ENCODE measurements at places on chromosomes 7 and 10.

DNA sequence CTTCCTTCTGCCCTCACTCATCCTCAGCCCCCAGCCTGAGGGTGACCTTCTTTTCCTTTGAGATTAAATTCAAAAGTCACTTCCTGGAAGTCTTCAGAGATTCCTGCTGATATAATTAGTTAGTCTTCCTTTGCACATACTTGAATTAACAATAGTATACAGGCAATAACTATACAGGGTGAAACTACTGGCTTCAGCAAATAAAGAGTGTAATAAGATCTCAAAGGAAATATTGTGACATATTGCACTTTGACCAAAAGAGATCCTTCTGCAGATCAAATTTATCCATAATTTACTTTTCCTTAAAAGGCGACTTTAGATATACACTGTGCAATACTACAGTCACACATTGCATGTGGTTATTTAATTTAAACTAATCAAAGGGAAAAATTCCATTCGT lies 123.8 kb downstream of the SEMA3A start:
- DNase-seq, result no peak

GRCh38 chr10:87661861-87662785 lies 2.4 kb downstream of the PAPSS2 start:
- no peak for DNase-seq

DNA sequence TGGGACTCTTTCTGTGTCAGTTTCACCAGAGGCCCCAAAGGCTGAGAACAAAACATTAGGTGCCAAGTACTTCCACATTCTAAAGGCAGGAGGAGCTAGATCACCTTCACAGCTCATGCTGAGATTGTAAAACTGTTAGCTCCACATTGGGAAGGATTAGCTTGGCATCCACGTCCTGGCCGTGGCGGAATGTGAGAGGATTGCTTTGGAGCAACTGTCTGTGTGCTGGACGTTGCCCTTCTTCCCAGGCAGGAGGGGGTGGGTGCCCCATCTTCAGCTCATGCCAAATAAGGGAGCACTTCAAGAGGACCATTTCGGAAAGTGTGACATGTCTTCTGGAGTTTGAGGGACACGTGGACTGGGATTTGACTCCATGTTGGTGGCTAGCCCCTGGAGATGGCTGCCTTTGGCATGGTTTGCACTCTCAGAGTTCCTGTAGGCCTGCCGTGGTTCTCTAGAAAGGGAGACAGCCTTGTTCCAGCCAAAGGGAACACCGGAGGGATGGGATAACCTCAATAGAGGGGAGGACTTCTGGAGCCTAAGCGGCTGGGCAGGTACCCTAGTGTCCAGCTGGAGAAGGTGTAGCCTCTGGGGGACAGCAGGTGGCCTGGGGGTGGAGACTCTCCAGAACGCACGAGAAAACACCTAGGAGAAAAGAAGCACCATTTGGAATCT lies 19.9 kb upstream of the FMC1 start:
- DNase-seq, result no peak

- no peak for DNase-seq
Measured at GRCh38 chr7:55085511-55086412, 66.9 kb downstream of the EGFR start.

GRCh38 chr10:132962623-132963429 lies 20.5 kb upstream of the CFAP46 start:
- DNase-seq, result no peak

- DNase-seq, result no peak
Measured at GRCh38 chr10:31952066-31952465, 23.4 kb upstream of the ARHGAP12 start.

- DNase-seq, result no peak
Measured at GRCh38 chr10:108036265-108036664, 871.8 kb upstream of the SORCS1 start.

- DNase-seq, result no peak
Measured at GRCh38 chr10:234708-235406, 99.6 kb downstream of the ZMYND11 start.

- no peak for DNase-seq
Measured at GRCh38 chr7:32453341-32454011, 36.7 kb downstream of the LSM5 start.

DNA sequence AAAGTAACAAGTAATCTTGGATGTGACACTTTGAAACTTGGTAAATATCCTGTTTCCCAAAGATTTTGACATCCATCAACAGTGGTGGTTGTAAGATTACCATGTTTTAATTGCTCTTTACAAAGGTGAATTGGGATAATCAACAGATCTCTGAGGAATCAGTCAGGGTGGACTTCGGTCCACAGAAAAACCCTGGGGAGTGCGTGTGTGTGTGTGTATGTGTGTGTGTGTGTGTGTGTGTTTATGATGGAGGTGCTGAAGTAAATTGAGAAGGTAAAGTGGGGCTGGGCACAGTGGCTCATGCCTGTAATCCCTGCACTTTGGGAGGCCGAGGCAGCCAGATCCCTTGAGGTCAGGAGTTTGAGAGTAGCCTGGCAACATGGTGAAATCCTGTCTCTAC lies 12.0 kb upstream of the AUTS2 start:
- no peak for DNase-seq

GRCh38 chr10:13970236-13970956 lies 360.3 kb downstream of the FRMD4A start:
- no peak for DNase-seq

DNA sequence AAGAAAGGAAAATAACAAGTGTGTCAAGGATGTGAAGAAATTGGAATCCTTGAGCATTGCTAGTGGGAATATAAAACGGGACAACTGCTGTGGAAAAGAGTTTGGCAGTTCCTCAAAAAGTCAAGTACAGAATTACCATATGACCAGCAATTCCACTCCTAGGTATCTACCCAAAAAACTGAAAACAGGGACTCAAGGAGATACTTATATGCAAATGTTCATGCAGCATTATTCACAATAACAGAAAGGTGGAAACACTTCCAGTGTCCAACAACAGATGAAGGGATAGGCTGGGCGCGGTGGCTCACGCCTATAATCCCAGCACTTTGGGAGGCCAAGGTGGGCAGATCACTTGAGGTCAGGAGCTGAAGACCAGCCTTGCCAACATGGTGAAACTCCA lies 33.5 kb downstream of the HSPA12A start:
- no peak for DNase-seq

DNA sequence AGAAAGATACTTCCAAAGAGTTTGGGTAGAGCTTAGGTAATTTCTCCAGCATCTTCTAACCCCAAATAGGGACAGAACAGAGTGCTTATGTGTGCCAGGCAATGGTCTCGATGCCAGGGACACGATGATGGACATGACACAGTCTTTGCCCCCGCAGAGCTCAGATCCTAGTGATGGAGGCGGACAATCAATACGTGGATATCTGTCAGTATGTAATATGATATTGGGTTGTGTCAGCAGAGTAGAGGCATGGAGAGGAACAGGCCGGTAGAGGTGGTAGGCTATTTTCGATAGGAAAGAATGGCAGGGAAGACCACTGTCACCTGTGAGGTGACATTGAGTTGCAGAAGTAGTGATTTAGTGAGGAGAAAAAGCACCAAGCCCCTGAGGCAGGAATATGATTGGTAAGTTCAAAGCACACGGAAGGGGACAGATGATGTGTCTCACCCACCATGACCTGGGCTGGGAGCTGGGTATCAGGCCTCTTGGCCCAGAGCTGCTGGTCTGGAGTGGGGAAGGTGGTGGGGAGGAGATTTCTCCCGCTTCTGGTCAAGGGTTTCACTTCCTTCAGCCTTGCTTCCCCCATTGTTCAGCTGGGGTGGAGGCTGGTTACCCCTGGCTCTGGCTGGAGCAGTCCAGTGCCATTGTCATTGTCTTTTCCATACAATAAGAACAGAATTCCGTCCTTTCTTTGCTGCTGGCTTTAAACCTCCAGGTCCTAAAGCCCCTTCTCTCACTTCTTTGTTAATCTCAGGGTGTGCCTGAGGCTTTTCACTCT lies 36.0 kb upstream of the SRGN start:
- no peak for DNase-seq

- DNase-seq, result no peak
Measured at GRCh38 chr10:129914153-129914855, 49.8 kb downstream of the EBF3 start.

- no peak for DNase-seq
Measured at GRCh38 chr10:35215107-35215506, 88.5 kb downstream of the CREM start.

GRCh38 chr10:5557040-5557721 lies 32.4 kb downstream of the CALML3 start:
- no peak for DNase-seq

DNA sequence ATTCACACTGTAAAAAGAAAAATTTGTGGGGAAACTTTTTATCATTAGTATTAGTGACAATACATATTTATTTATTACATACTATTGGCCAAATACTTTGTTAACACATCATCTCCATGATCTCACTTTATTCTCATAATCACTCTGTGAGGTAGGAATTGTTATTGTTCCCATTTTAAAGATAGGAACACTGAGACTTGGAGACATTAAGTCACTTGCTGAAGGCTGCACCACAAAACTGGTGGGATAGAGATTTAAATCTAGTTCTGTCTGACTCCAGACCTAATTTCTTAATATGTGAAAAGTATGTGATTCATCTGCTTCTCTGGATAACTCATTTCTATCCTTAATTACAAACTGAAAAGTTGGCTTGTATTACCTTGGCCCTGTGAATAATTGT lies 8.2 kb downstream of the PPP1R3C start:
- no peak for DNase-seq

DNA sequence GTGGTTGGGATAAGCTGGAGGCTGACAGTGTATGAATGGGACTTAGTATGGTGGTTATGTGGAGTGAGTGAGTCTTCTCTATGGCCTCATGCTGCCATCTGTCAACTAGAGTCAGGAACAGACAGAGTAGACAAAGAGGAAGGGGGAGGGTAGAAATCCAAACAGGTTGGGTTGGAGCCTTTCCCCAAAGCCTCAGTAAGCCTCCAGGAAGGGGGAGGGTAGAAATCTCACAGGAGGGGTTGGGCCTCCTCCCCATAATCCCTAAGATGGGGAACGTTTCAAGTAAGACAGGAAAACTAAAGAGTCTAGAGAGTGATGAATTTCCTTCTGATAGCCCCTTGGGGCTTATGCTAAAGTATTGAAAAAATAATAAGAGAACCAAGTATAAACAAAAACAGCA lies 2.0 kb upstream of the AKR1B15 start:
- DNase-seq, result no peak

GRCh38 chr10:16699435-16700057 lies 117.7 kb downstream of the RSU1 start:
- DNase-seq, result no peak

GRCh38 chr7:146423446-146423845 lies 306.8 kb downstream of the CNTNAP2 start:
- no peak for DNase-seq

DNA sequence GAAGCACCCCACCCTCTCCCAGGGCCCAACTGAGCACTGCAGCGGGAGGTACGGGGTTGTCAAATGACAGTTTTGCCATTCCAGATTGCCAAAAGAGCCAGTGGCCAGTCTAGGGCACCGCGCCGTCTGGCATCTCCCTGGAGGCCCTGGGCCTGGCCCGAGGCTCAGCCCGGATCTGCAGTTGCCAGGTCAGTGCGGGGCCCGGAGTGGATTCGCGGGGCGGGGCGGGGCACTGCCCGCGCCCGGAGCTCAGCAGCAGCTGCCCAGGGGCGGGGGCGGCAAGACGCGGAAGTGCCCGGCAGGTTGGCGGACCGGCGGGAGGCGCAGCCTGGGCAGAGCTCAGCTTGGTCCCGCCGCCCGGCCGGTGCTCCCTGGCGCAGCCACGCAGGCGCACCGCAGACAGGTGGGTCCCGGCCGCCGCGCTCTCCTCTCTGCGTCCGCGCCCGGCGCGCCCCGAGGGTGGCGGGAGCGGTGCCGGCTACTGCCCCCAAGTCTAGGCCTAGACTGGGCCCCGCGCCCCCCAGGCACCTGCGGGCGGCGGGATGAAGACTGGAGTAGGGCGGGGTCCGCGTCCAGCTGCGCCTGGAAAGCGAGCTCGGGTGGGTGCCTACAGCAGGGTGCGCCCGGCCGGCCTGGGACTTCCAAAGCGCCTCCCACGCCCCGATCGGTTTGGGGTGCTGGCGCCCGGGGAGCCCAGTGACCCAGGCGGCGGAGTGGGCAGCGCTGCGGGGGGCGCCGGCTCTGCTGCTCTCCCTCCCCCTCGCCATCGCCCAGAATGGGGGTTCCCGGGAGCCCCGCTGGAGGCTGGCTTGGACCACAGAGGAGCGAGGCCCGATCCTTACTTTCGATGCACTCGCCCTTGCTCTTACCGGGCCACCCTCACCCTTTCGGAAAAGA lies at the start of gene IRF5:
Gene IRF5 (plus strand): TSS at position 281 of the 897 bp plus-strand sequence. CDS start 4,155 bp downstream, outside the sequence.
- DNase-seq, result peak; percentile 23

DNA sequence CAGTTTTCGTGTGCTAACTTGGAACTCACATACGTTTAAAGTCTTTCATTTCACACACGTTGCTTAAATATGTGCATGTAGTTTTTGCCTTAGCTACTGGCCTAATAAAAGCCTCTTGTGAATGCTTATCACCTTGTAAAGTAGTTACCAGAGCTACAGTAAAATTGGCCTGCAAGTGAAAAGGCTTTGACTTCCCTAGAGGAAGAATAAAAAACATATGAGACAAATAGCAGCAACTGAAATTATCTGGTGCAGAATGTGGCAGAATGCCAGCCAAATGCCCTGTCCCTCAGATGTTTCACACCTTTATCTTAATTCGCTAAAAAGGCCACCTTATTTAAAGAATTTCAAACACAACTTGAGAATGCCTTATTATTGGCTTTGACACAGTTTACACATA lies 28.1 kb upstream of the RPA3 start:
- no peak for DNase-seq

DNA sequence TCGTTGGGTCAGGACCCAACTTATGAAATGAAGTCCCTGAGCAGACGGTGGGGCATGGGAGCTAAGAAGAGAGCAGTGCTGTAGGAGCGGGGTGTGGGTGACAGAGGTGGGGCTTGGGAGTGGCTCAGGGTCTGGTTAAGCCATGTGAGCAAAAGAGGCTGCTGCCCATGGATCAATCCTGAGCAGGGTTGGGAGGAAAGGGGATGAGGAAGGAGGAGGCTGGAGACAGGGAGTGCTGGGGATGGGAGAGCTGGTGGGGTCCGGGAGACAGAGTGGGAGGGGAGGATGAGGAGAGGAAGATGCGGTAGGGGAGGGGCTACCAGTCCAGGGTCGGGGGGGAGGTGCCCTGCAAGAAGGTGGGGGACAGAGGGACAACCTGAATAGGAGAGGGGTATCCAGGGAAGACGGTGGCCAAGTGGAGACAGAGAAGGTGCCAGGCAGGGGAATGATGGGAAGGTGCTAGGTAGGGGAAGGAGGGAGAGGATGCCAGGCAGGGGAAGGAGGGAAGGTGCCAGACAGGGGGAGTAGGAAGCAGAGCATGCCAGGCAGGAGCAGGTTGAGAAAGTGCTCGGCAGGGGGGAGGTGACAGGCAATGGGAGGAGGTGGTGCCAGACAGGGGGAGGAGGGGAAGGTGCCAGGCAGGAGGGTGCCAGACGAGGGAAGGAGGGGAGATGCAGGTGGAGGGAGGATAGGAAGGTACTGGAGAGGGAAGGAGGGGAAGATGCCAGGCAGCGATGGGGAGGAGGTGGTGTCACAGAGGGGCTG lies 27.5 kb upstream of the SMARCD3 start:
- DNase-seq, result no peak
